ENCODE measurements at places on chromosomes 12 and 14. TPM values are rescaled to one million over a fixed set of nuclear protein-coding genes. Genes with fewer than 3 reads are reported as not detected.

GRCh38 chr14:96205059-96205977, 679 bp downstream of the BDKRB2 start:
- H3K4me1 ChIP-seq = no peaks in the 10 kb centered on the region
- H3K4me3 ChIP-seq = peak overlapping the region; percentile 72
- H3K27ac ChIP-seq = no peak overlapping the region

- H3K27me3 ChIP-seq = no peaks in the 10 kb centered on the region
- H3K36me3 ChIP-seq = peaks cover 8% of the 10 kb centered on the region
- no peak for DNase-seq
- H3K4me1 ChIP-seq = no peaks in the 10 kb centered on the region
Observed at GRCh38 chr14:29215853-29216252, 449.3 kb downstream of the FOXG1 start.

DNA sequence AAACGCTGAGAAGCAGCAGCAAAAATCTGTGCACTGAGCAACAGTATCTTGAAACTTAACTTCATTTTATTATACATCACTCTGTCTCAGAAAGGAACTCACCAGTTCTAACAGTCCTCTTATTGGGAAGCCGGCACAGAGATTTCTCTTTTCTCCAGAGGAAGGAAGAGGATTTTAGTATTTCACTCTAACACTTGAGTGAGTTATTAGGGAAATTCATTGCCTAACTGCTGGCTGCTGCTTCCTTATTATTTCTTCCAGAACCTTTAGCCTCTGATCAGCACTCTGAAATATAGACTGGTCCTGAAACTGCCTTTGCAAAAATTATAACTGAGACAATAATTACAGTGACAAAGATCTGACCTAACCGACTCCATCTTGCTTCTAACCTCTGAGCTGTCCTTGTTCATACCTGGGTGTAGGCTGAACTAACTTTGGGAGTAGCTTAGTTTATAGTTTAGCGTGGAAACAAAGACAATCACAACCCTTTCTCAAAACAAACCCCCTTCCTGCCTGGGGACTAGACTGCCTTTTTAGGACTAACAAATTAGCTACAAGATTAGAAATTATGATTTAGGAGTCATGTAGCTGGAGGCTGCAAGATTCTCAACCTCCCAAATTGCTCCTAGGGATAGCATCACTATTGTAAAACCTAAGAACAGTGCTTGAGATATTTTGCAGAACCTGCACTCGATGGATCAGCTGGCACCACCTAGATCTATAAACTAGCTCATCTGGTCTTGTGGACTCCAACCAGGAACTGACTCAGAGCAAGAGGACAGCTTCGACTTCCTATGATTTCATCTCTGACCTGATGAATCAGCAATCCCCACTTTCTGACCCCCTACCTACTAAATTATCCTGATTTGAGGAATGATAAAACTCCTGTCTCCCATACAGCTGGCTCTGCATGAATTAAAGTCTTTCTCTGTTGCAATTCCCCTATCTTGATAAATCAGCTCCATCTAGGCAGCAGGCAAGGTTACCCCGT, 117.5 kb downstream of the DYRK2 start:
- H3K36me3 ChIP-seq = peaks cover 7% of the 10 kb centered on the region
- no peak overlapping the region for H3K27ac ChIP-seq
- peaks cover 2% of the 10 kb centered on the region for H3K4me1 ChIP-seq

- H3K4me3 ChIP-seq = no peak overlapping the region
- no peaks in the 10 kb centered on the region for H3K36me3 ChIP-seq
- no peak overlapping the region for H3K27ac ChIP-seq
- no peaks in the 10 kb centered on the region for H3K4me1 ChIP-seq
- DNase-seq = no peak
- no peaks in the 10 kb centered on the region for H3K27me3 ChIP-seq
Observed at GRCh38 chr14:94145902-94146527, 16.6 kb upstream of the IFI27L2 start.

DNA sequence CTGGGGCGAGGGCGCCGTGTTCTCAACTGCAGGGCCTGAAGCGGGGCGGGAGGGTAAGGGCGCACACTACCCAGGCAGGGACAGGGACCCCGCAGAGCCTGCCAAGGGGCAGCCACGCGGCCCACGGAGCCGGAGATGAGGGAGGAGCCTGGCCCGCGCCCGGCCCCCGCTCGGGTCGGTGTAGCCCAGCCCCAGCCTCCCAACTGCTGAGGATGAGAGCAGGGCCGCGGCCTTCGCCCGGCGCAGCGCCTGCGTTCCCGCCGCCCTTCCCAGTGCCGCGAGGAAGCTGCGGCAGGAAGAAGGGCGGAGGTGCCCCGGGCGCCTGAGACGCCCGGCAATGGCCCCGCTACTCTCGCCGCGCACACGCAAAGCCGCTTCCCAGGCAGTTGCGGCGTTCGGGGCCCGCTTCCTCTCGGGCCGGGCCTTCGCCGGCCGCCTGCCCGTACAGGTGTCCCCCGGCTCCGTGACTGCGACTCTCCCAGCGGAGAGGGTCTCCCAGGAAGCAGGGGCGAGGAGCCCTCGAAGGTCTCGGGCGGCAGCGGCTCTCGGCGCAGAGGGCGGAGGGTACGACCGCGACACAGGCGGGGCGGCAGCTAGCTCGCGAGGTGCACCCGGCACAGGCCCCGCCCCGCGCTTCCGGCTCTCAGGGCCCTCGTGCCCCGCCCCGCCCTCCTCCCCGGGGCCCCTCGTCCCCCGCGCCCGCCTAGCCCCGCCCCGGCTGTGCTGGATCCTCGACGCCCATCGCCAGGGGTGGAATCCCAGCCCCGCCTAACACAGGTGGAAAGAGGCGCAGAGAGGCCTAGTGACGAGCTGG, 24.8 kb upstream of the YY1 start:
- H3K4me1 ChIP-seq = peaks cover 2% of the 10 kb centered on the region
- H3K27ac ChIP-seq = peak overlapping the region; percentile 26
- peak overlapping the region; percentile 66 for H3K4me3 ChIP-seq

Gene SRGAP1
- 3.4 TPM for total RNA-seq

- peaks cover 8% of the 10 kb centered on the region for H3K36me3 ChIP-seq
- H3K27me3 ChIP-seq = no peaks in the 10 kb centered on the region
- no peak overlapping the region for H3K4me3 ChIP-seq
- no peak for DNase-seq
- H3K4me1 ChIP-seq = no peaks in the 10 kb centered on the region
Observed at GRCh38 chr12:98438656-98439230, 76.6 kb upstream of the TMPO start.

GRCh38 chr12:107590413-107590812, 95.2 kb upstream of the PWP1 start:
- no peak overlapping the region for H3K4me3 ChIP-seq
- H3K4me1 ChIP-seq = peaks cover 2% of the 10 kb centered on the region
- peaks cover 6% of the 10 kb centered on the region for H3K36me3 ChIP-seq
- H3K27me3 ChIP-seq = no peaks in the 10 kb centered on the region
- no peak for DNase-seq
- H3K27ac ChIP-seq = no peak overlapping the region

Gene TAS2R9
- not detected for total RNA-seq

Gene STAB2
- not detected for total RNA-seq

GRCh38 chr14:105627701-105628100, 101.3 kb downstream of the TMEM121 start:
- H3K4me1 ChIP-seq = no peaks in the 10 kb centered on the region
- H3K4me3 ChIP-seq = no peak overlapping the region
- no peaks in the 10 kb centered on the region for H3K27me3 ChIP-seq
- DNase-seq = no peak
- H3K27ac ChIP-seq = no peak overlapping the region

- no peak overlapping the region for H3K4me3 ChIP-seq
- no peak overlapping the region for H3K27ac ChIP-seq
- no peaks in the 10 kb centered on the region for H3K36me3 ChIP-seq
Observed at GRCh38 chr12:64025174-64025958, 180.9 kb downstream of the SRGAP1 start.

Gene DAO
- total RNA-seq = not detected

DNA sequence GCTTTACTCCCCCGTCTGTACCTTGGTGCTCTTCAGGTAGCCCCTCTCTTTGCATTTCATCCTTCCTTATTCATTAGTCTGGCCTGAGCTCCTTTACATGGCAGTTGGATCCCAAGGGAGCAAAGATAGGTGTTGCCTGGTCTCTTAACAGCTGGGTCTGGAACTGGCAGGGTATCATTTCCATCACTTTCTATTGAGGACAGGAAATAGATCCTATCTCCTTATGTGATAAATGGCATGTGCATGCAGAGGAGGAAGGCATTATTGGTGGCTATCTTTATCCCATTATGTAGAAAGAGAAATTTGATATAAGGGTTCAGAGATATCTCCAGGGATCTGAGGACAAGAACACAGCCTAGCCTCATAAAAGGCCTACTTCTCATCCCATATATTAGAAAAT, 54.6 kb upstream of the OAS1 start:
- no peak overlapping the region for H3K27ac ChIP-seq
- no peaks in the 10 kb centered on the region for H3K27me3 ChIP-seq
- no peaks in the 10 kb centered on the region for H3K4me1 ChIP-seq
- DNase-seq = no peak

DNA sequence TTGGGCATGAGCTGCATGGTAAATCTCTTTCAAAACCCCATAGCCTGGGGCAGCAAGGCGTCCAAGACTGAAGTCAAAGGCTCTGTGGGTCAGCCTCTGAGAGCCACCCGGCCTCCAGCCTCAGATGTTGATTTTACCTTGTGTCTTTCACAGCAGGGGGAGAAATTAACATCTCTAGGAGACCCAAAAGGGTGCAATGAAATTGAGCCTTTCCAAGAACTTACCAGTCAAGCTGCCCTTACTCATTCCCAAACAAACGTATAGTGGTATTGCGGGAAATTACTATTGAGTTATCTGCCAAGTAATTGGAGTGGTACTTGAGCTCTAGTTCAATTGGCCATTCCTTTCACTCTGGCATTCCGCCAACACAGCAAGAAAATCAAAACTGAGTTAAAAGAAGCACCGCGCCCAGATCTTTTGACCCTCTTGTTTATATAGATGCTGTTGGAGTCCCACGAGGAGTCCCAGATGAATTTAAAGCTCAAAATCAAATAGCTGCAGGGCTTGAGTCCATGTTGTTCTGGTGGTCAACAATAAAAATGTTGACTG, 380.7 kb upstream of the SYT1 start:
- H3K4me3 ChIP-seq = no peak overlapping the region
- H3K27ac ChIP-seq = no peak overlapping the region
- H3K36me3 ChIP-seq = no peaks in the 10 kb centered on the region
- no peaks in the 10 kb centered on the region for H3K4me1 ChIP-seq
- DNase-seq = no peak

- no peak overlapping the region for H3K27ac ChIP-seq
- peaks cover 6% of the 10 kb centered on the region for H3K4me1 ChIP-seq
- H3K4me3 ChIP-seq = no peak overlapping the region
- H3K27me3 ChIP-seq = no peaks in the 10 kb centered on the region
- H3K36me3 ChIP-seq = peaks cover 61% of the 10 kb centered on the region
Observed at GRCh38 chr14:91300957-91301356, 56.5 kb upstream of the GPR68 start.

Gene E2F7
- total RNA-seq = 24.5 TPM

Gene ZNF605
- total RNA-seq = 17.3 TPM

- no peak for DNase-seq
- no peaks in the 10 kb centered on the region for H3K27me3 ChIP-seq
- H3K36me3 ChIP-seq = no peaks in the 10 kb centered on the region
- H3K4me3 ChIP-seq = no peak overlapping the region
Observed at GRCh38 chr12:64522316-64522715, 70.4 kb downstream of the TBK1 start.

Gene DPF3
- total RNA-seq = not detected

- no peak overlapping the region for H3K4me3 ChIP-seq
- H3K27me3 ChIP-seq = no peaks in the 10 kb centered on the region
- no peak for DNase-seq
- H3K4me1 ChIP-seq = no peaks in the 10 kb centered on the region
- H3K27ac ChIP-seq = no peak overlapping the region
Observed at GRCh38 chr12:71008616-71009015, 88.1 kb upstream of the PTPRR start.

DNA sequence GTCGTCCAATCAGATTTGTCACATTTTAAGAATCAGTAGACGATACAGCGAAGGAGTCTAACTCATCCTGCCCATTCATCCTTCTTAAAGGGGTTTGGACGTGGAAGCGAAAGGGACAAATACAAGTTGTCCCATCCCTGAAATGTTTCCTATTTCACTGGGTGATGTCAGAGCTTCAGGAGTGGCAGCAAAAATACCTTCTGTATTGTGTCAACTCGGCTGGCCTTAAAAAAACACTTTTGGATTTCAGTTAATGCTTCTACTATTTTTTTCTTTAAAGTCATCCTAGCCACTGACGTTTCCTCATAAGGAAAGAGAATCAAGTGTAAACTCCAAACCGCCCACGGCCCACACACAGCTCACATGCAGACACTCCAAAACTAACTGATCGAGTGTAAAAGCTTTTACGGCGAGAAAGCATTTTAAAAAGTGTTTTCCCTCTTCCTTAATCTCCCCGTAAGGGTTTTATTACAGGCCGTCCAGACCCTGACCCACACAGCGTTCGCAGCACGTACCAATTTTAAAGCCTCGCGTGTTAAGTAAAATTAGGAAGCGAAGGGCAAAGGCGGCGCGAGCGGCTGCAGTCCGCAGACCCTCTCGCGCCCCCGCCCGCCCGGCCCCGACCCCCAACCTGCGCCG, 593 bp downstream of the CFL2 start:
- H3K27me3 ChIP-seq = no peaks in the 10 kb centered on the region
- no peaks in the 10 kb centered on the region for H3K4me1 ChIP-seq
- H3K27ac ChIP-seq = peak overlapping the region; percentile 43
- peaks cover 10% of the 10 kb centered on the region for H3K36me3 ChIP-seq
- peak overlapping the region; percentile 87 for H3K4me3 ChIP-seq

Gene PSMC6
- total RNA-seq = 103 TPM

Gene BMP4
- total RNA-seq = 12.2 TPM

GRCh38 chr12:104903648-104904423, 54.3 kb downstream of the SLC41A2 start:
- DNase-seq = no peak
- no peaks in the 10 kb centered on the region for H3K27me3 ChIP-seq
- H3K36me3 ChIP-seq = no peaks in the 10 kb centered on the region
- H3K27ac ChIP-seq = no peak overlapping the region
- H3K4me3 ChIP-seq = no peak overlapping the region

Gene OTX2
- 193 TPM for total RNA-seq

DNA sequence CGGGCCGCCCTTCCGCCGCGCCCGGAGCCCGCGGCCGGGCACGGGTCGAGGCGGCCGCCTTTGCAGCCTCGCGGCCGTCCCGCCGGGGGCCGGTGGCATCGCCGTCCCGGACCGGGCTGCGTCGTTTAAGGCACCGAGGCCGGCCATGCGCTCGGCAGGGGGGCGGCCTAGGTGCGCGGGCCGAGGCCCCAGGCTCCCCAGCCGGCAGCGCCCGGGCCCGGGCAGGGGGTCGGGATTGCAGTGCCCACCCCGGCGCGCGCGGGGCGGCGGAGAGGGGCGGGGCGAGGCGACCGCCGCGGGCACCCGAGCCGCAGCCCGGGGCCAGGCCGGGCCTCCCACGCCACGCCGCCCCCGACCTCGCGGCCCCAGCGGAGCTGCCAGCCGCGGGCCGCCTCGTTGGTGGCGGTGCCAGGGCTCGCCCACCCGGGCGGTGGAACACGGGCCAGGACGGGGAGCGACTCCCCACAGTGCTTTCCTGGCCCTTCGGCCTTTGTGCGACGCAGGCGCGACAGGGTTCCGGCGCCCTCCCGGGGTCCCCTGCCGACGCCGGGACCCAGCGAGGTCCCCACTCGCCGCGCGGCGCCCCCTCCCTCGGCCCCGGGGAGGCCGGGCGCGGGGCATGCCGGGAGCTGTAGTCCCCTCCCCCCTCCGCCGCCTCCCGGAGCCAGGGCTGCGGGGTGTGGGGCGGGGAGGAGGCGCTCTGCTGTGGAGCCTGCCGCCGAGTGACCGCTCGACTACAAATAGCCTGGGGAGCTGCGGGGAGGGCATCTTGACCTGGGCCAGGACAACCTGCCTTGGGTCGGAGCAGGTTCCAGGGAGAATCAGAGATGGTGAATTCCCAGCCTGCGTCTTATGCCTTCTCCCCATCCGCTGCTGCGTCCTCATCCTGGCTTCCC, 769 bp downstream of the FKBP4 start:
- no peak overlapping the region for H3K27ac ChIP-seq
- peak overlapping the region; percentile 96 for H3K4me3 ChIP-seq
- H3K4me1 ChIP-seq = no peaks in the 10 kb centered on the region
- peaks cover 44% of the 10 kb centered on the region for H3K36me3 ChIP-seq
- DNase-seq = peak; percentile 59
